ENCODE measurements at places on chromosomes 5 and 9.

- no peak for DNase-seq
Observed at GRCh38 chr5:143192191-143192900, 211.1 kb downstream of the NR3C1 start.

DNA sequence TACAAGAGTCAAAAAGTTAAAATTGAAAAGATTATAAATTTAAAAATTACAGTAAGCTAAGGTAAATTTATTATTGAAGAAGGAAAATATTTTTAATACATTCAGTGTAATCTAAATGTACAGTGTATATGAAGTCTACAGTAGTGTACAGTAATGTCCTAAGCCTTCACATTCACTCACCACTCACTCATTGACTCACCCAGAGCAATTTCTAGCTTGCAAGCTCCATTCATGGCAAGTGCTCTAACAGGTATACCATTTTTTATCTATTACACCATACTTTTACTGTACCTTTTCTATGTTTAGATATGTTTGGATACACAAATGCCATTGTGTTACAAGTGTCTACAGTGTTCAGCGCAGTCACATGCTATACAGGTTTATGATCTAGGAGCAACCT is 389.7 kb downstream of the RASEF start:
- no peak for DNase-seq

DNA sequence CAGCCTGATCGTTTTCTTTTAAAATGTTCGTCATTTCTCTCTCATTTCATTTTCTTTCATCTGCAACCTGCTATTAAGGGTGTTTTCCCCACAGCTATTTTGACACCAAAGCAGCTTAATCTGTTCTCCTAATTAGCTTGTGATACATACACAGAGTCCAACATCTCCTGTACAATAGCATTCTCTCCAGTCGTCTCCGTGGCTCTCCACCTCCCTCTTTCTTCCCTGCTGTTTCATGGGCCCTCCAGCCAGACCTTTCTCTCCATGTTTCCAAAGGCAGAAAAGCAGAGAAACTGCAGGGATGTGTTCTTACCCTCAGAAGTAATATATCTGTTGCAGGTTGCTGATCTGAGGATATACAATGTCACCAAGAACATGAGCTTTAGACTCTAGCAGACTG is 88.8 kb upstream of the SPOCK1 start:
- DNase-seq: no peak

GRCh38 chr5:81895307-81895706 is 76.5 kb upstream of the ATG10 start:
- no peak for DNase-seq

- DNase-seq: no peak
Observed at GRCh38 chr9:22119522-22120158, 110.5 kb upstream of the CDKN2B start.

DNA sequence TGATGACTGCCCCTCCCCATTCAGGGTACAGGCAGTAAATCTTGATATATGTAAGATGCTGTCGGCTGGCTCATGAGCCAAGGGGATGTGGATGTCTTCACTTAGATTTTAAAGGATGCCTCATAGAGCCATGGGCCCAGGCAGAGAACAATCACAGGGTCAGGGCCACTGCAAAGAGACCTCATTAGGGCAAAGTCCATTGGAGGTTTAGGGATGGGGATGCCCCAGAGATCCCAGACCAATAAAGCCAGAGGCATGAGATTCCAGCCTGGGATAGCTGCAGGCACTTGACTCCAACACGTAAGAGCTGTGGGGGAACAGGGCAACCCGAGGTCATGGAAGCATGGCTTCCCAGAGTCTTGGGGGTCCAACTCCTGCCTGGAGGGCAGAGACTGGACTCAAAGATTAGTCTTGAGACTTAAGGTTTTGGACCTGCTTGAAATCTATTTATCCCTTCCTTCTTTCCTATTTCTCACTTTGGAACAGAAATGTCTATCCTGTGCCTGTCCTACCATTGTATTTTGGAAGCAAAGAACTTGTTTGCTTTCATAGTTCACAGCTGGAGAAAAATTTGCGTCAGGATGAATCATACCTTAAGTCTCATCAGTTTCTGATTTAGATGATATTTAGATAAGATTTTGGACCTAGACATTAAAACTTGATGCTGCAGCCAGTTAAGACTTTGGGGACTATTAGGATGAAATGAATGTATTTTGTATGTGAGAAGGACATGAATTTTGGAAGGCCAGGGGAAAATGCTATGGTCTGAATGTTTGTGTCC is 101.3 kb upstream of the ADRA1B start:
- no peak for DNase-seq

GRCh38 chr5:115815693-115816225 is 700 bp downstream of the CDO1 start:
- no peak for DNase-seq

DNA sequence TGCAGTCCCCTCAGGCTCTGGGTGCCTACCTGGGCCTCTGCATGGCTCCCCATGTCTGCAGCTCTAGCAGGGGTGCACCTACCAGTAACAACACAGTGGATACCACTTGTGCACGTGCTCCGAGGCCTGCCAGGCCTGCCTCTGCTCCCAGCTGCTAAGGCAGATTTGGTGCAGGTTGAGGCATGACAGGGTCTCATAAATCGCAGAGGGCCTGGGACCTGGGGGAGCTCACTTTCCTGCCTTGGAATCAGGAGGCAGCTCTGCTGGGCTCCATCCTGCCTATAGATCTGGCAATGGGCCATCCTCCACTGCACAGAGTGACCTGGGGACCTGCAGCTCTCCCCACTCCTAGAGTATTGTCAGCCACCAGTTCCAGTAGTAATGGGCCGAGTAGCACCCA is 121.9 kb upstream of the CXCL14 start:
- DNase-seq: no peak

GRCh38 chr9:73573235-73573634 is 421.6 kb downstream of the ANXA1 start:
- no peak for DNase-seq

GRCh38 chr9:112970939-112971338 is 41.1 kb downstream of the ZNF883 start:
- DNase-seq: no peak

- DNase-seq: no peak
Observed at GRCh38 chr9:27379311-27380251, 82.6 kb upstream of the EQTN start.

GRCh38 chr9:136219276-136219675 is 14.3 kb upstream of the LHX3 start:
- DNase-seq: no peak

DNA sequence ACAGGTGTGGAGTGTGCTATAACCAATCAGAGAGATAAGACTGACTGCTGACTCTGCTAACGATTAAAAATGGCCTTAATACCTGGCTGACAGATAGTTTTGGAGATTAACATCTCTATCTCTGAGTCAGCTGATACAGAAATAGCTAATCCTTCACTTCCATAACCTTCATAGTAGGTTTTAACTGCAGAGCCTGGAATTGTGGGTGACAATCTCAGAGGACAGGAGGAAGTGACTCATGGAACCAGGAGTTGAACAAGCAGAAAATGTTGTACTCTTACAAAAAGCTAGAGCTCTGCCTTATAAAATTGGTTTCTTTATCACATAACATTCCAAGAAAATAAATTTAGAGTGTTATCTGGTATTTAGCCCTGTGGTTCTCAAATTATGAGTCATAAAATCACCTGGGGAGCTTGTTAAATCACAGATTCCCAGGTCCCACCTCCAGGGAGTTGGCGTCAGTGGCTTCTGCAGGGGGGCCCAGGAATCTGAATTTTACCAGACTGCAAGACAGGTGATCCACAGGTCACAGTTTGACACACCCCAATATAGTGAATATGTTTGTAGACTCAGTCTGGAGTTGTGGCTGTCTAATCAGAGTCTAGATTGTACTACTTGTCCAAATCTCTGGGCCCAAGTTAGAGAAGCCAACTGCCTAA is 44.4 kb upstream of the AFAP1L1 start:
- DNase-seq: no peak

DNA sequence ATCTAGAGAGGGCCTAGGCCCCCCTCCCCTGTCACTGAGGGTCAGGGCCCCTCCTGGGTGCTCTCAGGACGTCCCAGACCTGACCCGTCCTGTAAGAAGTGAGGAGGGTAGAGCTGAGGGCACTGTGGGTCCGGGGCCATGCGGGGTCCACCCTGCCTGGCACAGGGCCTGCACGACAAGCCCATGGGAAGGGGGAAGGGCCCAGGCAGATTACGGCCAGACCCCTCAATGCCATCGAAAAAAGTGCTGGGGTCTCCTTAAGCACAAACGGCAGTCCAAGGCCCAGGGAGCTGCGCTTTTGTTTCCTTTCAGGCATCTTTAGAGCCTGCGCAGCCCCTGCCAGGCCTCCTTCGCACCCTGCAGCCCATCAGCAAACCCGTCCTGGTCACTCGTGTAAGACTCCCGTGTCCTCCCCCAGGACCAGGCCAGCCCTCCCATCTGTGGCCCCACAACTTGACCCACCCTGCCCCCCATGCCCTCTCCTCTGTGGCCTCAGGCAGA is 4.4 kb upstream of the EXOC3 start:
- DNase-seq: no peak

DNA sequence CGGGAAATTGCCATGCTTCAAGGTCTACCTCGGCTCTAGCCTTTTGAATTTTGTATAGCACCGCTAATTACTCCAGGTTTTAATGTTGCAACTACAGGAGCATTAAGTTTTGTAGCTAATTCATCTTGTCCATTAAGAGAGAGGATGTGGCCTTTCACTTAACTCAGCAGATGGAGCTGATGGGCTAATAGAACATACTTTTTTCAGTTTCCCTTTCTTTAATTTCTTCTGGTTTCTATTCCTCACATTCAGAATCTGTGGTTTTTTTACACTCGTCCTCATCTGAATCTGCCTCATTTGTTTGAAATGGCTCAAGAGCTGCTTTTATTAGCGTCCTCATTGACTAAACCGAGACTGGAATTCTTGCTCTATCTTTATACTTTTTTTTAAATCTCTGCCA is 2085.7 kb upstream of the C9orf72 start:
- no peak for DNase-seq

GRCh38 chr9:127096208-127096607 is 26.2 kb downstream of the ANGPTL2 start:
- DNase-seq: no peak

DNA sequence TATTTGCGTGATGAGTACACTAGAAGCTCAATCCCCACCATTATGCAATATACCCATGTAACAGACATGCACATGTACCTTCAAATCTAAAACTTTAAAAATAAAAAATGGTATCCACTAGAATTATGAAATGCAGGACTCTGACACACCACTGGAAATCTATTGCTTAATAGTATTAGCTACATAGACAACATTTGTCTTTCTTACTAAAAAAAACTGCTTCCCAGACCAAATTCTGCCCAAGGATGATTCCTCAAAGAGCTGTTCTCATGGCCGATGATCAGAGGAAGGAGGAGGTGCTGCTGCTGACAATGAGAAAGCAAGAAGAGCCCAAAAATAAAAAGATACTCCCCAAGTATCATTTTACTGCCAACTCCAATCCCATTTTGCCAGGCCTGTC is 67.2 kb downstream of the TTC39B start:
- no peak for DNase-seq

DNA sequence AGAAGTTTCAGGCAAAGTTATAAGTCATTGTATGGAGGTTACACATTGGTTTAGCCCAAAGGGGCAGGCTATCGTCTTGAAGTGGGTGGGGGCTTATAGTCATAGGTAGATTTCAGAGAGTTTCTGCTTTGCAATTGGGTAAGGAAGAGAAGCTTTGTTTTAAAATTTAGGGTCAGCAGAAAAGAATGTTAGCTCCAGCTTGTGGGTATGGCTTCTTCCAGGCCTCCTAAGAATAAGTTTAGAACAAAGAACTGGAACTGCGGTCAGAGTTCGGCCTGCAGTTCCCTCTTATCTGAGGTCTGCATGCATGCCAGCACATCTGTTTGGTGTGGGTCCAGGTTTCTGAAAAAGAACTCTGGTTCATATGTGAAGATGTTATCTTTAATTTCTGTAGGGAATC is 96.1 kb downstream of the CYFIP2 start:
- DNase-seq: no peak

DNA sequence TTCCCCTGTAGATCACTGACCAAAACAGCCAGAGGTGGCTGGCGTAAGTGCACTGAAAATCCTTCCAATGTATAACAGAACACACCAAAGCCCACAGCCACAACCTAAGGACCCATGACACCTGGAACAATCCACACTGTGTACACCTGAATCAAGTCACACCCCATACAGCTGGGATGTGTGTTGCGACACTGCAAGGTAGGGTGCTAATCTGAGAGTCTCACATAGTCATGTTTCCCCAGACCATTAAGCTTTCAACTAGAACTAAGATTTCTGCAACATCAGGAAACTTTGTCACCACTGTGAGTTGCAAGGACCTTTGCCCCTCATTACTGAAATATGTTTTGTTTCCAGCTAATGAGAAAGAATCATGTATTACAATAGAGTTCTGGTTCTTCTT is 59.4 kb downstream of the MED27 start:
- no peak for DNase-seq

DNA sequence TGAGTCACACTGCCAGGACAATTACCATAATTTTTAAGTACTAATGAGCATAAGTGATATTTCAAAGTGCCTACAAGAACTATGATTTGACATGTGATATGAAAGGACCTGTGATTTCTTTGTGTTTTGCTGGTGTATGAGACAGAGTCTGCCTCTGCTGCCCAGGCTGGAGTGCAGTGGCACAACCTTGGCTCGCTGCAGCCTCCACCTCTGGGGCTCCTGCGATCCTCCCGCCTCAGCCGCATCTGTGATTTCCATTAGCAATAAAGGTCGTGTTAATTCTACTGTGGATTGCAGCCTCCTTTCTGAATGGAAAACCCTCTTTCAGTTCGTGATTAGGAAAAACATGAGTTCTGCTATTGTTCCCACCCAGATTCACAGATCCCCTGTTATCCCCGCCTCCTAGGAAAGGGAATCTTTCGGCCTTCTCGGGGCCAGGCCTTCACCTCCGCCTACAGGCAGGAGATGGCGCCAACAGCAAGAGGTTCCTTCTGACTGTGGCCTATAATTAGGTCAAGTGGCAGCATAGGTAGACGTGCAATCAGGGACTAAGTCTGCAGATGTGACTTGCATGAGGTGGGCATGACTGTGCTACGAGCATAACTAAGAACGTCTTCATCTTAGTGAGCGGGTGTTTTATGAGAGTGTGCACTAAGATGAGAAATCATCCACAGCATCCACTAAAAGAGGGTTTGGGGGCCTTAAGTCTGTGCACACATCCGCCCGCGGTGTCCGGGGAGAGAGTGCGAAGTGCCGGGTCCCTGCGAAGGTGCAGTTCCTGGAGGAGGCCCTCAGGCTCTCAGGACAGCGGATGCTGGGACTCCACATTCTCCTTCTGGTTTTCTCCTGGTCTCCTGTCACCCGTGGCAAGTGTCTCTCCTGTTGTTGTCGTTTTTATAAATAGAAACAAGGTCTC is 23.1 kb downstream of the TRIM7 start:
- no peak for DNase-seq

DNA sequence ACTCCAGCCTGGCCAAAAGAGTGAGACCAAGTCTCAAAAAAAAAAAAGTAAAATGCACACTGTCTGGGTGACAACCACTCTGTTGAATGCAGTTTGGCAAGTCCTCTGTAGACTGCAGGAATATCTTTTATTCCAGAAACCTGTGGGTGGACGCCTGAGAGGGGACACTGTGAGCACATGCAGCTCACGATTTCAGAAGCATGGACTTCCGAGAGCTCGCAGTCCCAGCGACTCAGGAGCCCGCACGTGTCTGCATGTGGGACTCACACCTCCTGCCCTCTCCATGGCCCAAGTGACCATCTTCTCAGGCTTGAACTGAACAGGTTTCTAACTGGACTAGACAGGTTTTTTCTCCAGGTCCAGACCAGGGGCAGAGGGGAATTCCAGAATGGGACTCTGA is 388.6 kb upstream of the IRX2 start:
- no peak for DNase-seq

GRCh38 chr9:131676431-131676972 is 63.4 kb downstream of the RAPGEF1 start:
- DNase-seq: no peak
